Fibroblast of skin of left quadriceps (primary cell): ENCODE measurements at places on chromosomes 2 and 18.
A peak's percentile ranks its signal among the peaks of the same experiment; 100 is the strongest.

DNA sequence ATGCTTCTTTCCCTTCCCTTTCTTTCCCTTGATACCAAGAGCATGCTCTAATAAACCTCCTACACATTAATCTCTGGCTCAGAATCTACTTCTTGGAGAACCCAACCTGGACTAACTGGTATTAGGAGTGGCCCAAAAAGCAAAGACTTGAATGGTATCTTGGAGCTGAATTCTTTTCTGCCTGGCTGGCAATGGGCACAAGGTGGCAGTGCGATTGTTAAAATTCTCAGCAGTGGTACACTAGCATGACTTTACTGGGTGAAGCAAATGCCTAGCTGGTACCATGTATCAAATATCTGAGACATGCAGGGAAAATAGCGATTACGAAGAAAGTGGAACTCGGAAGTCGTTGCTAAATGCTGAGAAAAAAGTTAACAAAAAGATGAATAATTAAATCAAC is 376.1 kb downstream of the XIRP2 start:
- no peak for DNase-seq

DNA sequence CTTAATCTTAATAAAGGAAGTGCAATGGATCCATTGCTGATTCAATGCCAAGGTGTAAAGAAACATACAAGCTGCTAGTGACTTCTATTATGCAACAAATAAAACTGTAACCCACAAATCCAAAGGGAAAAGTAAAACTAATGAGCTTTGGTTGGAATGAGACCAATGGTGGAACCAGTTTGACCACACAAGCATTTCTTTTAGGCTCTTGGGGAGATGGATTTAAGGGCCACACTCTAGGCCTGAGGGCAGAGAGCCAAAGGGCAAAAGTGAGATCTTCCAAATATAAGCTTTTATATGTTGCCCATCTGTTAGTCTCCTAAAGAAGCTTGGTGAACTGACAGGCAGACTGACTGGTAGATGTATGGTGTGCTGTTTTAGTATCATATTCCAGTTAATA is 41.5 kb upstream of the MMADHC start:
- peak; percentile 23 for DNase-seq

- DNase-seq, result peak; percentile 49
Observed at GRCh38 chr18:49743117-49743567, 70.2 kb downstream of the ACAA2 start.

DNA sequence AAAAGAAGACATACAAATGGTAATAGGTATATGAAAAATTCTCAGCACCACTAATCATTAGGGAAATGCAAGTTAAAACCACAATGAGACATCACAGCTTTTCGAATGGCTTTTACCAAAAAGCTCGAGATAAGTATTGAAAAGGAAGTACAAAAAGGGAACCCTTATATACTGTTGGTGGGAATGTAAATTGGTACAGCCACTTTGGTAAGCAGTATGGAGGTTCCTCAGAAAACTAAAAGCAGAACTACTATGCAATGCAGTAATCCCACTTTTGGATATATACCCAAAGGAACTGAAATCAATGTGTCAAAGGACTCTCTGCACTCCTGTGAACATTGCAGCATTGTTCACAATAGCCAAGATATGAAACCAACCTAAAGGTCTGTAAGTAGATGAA is 107.5 kb upstream of the SPATS2L start:
- no peak for DNase-seq

GRCh38 chr2:12587729-12588522 is 128.8 kb upstream of the TRIB2 start:
- peak; percentile 78 for DNase-seq

- no peak for DNase-seq
Observed at GRCh38 chr2:61534926-61535325, 3.2 kb downstream of the XPO1 start.

DNA sequence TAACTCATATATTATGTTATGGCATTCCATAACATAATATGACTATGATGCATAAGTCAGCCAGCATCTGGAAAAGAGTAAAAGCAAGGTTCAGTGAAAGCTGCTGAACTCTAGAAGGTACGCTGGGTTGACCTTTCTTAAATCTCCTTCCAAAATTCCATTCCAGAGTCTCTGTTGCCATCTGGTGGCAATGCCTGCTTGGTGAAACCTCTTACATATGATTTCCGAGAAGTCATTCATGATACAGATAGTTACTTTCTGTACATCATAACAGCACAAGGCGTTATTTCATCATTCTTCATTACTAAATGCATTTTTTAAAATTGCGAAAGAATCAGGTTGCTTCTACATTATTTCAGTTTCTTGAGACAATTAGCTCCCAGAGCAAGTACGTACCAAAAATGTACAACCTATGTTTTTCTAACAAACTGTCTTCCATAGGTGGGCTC is 7.0 kb upstream of the EPG5 start:
- DNase-seq, result peak; percentile 81

GRCh38 chr2:100174026-100174431 is 31.6 kb upstream of the AFF3 start:
- peak; percentile 57 for DNase-seq

- DNase-seq, result peak; percentile 72
Observed at GRCh38 chr2:118061135-118061955, 26.9 kb upstream of the INSIG2 start.

- no peak for DNase-seq
Observed at GRCh38 chr18:46010050-46010449, 42.9 kb upstream of the EPG5 start.

DNA sequence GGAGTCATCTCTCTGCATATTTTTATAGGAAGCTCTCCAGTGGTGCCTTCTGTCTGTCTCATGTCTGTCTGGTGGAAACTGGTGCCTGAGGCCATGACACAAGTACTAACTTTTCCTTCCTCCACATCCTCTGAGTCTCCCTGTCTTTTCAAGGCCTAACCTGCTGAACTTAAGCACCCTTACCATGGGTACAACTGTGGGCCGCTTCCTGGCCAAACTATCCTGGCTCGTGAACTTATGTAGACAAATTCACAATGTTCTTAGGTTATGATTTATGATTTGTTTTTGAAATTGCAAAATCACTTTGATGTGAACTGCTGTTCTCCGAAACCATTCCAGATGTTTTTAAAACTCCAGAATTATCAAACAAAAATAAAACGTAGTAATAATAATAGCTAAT is 804.5 kb upstream of the POU3F3 start:
- no peak for DNase-seq

- DNase-seq, result no peak
Observed at GRCh38 chr18:78790511-78790910, 189.1 kb upstream of the SALL3 start.

DNA sequence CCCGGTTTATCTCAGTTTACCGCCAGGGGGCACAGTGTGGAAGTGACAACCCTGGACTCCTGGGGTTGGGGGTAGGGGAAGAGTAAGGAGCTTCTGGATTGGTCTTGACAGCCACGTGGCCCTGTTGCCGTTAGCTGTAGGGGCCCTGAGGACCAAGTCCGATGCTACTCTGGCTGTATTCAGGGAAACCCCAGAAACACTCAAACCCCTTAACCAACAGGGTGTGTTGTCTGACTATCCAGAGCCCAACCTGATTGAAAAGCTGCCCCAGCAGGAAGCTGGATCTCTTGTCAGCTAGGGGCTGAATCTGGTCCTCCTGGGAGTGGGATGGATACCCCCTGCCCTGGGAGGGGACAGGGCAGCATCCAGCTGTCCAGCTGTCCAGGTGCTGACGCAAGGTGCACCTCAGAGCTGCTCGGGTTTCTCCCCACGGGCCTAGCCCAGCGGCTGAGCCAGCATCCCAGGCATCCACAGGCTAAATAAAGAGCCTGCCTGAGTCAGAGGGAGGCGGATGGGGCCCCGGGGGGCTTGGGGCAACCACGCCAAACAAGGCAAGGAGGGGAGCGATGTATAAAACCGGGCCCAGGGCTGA is 3.1 kb upstream of the GMPPA start:
- DNase-seq, result peak; percentile 64

- no peak for DNase-seq
Observed at GRCh38 chr2:198173242-198173641, 368.8 kb downstream of the PLCL1 start.

DNA sequence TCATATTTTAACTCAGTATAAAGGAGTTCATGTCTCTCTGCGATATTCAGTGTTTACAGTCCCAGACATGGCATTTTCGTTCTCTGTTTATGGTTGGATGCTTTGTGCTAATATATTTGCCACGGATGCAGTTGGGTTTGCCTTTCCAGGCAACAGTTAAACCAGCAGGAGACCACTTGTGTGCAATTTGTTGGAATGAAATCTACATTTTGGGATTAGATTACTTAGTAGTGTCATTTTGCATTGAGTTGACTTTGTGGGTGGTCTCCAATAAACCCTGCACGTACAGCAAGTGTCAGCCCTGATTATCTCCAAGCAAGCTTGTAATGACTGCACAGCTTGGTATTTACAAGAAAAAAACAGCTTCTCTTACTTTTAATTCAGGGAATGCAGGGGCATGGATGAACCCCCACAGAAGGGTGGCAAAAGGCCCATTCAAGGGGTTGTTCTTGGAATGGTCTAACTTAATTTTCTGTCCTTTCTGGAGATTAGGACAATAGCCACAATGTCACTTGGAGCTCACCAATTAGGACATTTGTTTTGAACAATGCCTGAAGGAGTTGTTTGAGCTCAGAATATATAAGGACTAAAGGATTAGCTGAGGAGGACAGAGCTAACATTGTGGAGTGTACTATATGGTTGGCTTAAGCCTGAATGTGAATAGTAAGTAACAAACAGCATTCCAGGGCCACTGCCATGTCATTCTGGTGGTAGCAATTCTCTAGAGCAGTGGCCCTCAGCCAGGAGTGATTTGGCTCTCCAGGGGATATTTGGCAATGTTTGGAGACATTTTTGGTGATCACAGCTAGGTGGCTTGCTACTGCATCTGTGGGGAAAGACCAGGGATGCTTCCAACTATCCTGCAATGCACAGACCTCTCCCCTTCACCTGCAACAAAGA is 121.5 kb downstream of the SLC4A3 start:
- DNase-seq, result no peak

DNA sequence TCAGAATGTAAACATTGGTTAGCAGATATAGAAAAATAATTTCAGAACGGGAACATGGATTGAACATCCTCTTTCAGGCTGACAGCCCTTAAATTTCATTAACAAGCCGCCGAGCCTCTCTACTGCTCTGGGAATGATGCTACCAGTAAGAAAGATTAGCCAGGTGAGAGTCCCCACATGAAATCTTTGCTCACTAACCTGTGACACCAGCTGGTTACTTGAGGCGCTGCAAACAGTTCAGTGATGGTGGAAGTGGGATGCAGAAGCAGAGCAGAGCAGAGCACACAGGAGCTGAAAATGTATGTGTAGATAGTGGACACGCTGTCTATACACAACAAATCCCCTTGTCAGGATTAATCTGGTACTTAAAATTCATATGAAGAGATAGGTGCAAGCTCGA is 721.1 kb downstream of the DPP10 start:
- DNase-seq, result no peak
